Activated B cell treated with CpG ODN at 0.5 μM for 24 hours (primary cell): ENCODE measurements at places on chromosomes 4 and X.

GRCh38 chrX:103774070-103774642, 2.5 kb upstream of the PLP1 start:
- DNase-seq: no peak

DNA sequence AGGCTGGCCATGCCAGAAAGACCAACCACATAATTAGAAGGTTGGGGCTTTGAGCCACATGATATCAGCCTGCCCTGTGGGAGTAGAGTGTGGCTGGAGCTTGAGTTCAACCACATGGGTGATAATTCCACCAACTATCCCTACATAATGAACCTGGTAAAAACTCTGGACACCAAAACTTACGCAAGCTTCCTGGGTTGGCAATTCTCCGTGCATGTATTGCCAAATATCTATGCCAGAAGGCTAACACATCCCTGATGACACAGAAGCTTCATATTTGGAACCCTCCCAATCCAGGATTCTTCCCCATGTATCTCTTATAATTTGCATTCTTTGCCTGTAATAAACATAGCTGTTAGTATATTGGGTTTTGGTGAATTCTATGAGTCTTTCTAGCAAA, 68.2 kb downstream of the FUNDC1 start:
- no peak for DNase-seq

GRCh38 chrX:94400488-94400887, 726.5 kb downstream of the FAM133A start:
- no peak for DNase-seq

DNA sequence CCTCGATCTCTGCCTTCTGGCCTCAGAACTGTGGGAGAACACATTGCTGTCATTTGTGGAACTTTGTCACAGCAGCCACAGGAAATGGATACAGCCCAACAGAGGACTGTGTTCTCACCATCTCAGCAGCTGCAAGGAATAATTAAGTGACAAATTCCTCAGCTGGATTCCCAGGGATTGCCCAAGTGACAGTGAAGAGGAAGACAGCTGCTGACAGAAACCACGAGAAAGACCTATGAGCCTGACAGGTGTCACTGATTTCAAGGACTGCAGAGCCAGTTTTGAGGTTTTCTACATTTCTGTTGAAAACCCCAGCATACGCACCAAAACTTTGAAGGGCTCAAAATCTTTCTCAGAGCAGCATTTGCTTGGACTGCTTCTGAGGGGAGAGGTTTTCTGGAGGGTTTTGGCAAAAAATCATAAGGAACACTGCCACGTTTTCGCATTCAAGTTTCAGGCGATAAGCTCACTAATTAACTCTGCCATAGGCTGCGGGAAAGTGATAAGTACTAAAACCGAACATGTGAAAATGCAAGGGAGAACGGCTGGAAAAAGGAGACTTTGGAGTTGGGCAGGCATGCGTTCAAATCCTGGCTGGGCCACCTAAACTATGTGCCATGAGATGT, 88.8 kb downstream of the DRD5 start:
- no peak for DNase-seq

- peak; percentile 17 for DNase-seq
Observed at GRCh38 chr4:54228056-54228527, 1.0 kb upstream of the PDGFRA start.

- DNase-seq: no peak
Observed at GRCh38 chr4:132267321-132267720, 881.8 kb upstream of the PCDH10 start.

- no peak for DNase-seq
Observed at GRCh38 chrX:140822861-140823260, 113.3 kb downstream of the LINC00632 start.

DNA sequence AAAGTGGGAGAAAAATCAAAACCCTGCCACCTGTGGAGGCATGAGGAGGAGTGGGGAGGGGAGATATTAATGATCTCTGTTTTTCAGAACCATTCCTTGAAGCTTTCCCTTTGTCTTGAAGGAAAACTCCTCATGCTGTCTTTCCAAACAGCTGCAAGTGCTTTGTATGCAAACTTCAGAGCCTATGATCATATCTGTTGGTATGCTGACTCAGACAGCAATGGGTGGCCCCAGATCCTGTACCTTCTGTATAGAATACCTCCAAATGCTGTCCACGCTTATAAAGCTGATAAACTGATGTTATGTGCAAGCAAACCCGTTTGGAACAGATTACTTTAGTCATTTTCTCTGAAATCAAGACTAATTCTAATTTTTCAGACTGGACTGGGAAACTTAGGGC, 31.9 kb downstream of the BMP15 start:
- DNase-seq: no peak

GRCh38 chrX:41695426-41695825, 6.7 kb downstream of the GPR34 start:
- DNase-seq: no peak

DNA sequence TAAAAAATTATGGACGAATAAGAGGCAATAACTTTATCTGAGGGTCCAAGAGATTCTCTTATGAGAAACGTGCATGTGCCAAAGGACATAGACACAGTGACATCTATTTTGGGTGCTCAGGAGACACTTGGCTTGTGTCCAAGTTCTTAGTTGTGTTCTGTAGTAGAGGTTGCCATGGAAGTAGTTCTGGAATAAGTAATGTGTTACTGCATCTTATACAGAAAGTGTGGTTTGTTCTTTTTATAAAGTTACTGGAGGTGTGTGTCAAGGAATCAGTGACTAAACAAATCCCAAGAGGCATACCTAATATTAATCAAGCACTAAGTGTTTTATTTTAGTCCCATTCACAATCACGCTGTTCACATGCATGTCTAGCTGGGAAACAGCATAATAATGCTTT, 305.7 kb downstream of the ARHGAP24 start:
- no peak for DNase-seq
